Activated CD4-positive, alpha-beta T cell treated with anti-CD3 and anti-CD28 coated beads for 24 hours (primary cell): ENCODE measurements at places on chromosomes 1 and 21.

- DNase-seq: no peak
These were observed 14.5 kb downstream of the SAMD11 start for GRCh38 chr1:938088-938683.

DNA sequence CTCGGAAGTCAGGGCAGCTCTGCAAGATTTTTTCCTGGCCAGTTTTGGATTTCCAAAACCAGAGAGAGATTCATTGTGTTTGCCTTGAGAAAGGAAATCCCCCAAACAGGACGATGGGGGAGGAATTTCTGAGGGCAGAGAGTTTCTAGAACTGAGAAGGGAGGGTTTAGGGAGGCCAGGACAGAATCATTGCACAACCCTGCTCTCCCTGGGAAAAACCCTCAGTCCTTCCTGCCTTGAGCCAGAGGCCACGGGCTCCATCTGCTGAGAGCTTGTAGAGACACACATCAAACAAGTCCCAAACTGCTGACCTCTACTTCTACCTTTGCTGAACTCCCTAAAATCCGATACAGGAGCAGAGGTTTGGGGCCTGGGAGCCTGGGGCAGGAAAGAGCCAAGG lies 99.7 kb downstream of the NMNAT2 start:
- no peak for DNase-seq

GRCh38 chr1:151825751-151826660 lies 5.6 kb downstream of the RORC start:
- DNase-seq: no peak

DNA sequence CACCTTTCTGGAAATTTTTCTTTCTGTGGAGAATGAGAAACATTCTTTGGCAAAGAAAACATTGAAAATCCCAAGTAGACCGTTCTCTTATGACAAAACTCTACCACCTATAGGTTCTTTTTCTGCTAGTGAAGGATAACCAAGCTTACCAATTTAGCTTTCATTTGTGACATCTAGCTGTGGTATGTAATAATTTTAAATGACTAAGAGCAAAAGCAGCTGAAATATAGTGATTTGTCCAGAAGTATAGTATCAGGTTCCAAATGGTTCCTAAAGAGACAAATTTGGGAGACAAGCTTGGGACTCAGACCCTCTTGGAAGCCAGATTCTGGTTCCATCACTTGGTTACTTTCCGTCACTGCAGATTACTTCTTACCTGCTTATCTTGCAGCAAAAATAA lies 24.4 kb downstream of the FUBP1 start:
- DNase-seq: no peak

DNA sequence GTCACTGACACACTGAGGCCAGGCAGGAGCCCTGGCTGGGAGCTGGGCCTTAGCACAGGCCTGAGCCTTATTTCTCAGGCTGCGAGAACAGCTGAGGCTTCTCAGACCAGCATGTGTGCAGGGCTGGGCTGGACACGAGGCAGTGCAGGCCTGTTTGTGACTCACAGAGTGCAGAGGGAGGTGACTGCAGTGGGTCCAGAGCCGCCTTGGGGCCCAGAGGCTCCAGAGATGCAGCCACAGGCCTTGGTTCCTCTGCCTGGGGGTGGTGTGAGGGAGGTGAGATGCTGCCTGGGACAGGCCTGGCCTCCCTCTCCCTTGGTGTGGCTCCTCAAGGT lies 61.2 kb upstream of the ETV3 start:
- no peak for DNase-seq

DNA sequence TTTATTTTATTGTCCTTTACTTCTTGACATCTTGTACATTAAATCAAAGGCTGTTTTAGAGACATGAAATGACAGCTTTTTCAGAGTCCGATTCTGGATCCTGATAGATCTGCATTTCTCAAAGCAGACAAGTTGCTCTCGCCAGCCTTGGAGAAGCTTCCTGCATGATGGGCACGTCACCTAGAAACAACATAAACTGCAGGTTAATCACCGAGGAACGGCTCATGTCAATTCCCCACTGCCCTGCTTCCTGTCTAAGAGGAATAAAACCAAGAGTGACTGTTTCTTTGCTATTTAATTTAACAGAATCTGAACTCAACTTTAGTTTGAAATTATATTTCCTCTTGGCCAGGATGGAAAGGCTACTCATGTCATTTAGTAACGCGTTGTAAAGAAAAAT lies 77.0 kb downstream of the RWDD3 start:
- no peak for DNase-seq

- DNase-seq: no peak
These were observed 4.7 kb downstream of the SZRD1 start for GRCh38 chr1:16371725-16372124.

- no peak for DNase-seq
These were observed 164.5 kb upstream of the BEND5 start for GRCh38 chr1:48940962-48941732.
